ENCODE measurements at places on chromosomes 7 and 10. TPM values are rescaled to one million over a fixed set of nuclear protein-coding genes. Genes with fewer than 3 reads are reported as not detected.

Gene OPN1SW
- not detected for total RNA-seq

Gene THSD7A
- 1.6 TPM for total RNA-seq

Gene HPSE2
- total RNA-seq: 1.8 TPM

Gene CHN2
- total RNA-seq: 22.6 TPM

Gene GHITM
- total RNA-seq: 114 TPM

Gene CNTNAP2
- total RNA-seq: not detected

Gene LAMB4
- 0.14 TPM for total RNA-seq

Gene TMEM273
- 14.8 TPM for total RNA-seq

Gene PRKCQ
- total RNA-seq: 0.42 TPM

DNA sequence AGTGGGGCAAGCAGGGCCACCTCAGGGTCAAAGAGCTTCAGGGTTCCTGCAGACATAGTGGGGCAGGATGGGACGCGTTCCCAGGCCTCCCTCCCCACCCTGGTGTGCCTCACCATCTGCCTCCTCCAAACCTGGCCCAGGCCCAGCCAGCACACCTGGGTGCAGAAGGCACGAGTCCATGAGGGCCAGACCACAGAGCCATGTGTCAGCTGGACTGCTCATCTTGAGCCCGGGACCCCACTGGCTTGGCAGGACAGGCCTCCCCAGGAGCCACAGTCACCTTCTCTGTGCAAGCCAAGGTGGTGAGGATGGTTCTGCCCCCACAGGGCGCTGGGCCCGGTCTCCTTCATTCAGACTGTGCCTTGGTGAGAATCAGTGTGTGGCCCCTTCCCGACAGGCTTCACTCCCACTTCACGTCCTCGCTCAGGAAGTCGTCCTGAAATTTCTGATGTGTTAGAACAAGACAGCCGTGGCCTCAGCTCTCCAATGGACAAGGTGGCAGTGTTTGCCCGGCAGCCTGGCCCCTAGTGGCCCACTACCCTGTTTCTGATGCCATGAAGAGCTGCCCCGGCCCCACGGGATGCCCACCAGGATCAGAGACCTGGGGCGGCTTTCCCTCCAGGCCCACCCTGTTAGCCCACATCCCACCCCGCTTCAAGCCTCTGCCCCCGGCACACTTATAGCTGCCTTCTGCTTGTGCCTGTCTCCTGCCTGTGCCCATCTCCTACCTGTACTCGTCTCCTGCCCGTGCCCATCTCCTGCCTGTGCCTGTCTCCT lies 59.6 kb upstream of the EBF3 start:
- DNase-seq: no peak

DNA sequence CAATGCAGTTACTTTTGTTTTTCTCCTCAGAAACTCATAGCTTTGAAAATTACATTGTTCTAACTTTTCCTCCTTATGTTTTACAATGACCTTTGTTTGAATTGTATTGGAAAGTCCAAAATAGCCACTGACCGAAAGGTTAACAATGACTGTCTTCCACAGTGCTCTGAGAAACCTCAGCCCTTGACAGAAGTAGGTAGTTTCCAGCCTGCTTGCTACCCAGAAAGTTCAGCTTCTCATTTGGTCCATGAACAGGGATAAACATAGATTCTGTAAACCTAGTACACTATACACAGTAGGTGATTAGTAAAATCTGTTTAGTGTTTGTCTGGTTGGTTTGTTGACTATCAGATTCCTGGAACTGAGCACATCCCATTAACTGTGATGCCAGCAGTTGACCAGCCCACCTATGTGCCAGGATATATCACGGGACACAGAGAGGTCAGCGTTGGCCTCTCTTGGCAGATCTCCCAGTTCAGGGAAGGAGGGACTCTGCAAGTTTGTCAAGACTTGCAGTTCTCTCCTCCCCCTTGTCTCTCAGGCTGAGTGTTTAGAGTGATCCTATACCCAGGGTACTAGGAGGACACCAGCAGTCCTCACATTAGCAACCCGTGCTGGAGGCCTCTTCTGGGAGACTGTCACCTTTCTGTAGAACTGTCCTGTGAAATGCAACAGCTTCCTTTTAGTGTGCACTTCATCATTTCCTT lies 297.6 kb downstream of the ARHGAP12 start:
- no peak for DNase-seq

- no peak for DNase-seq
Observed at GRCh38 chr7:155466142-155466813, 8.3 kb downstream of the EN2 start.

- no peak for DNase-seq
Observed at GRCh38 chr7:138963675-138964074, 17.5 kb downstream of the KIAA1549 start.

- DNase-seq: no peak
Observed at GRCh38 chr7:109020251-109020650, 450.6 kb downstream of the DNAJB9 start.

GRCh38 chr7:70312336-70312735 lies 714.1 kb downstream of the AUTS2 start:
- DNase-seq: no peak

GRCh38 chr10:116170815-116171250 lies 102.2 kb downstream of the GFRA1 start:
- no peak for DNase-seq

- no peak for DNase-seq
Observed at GRCh38 chr7:76282344-76283253, 19.9 kb upstream of the HSPB1 start.

DNA sequence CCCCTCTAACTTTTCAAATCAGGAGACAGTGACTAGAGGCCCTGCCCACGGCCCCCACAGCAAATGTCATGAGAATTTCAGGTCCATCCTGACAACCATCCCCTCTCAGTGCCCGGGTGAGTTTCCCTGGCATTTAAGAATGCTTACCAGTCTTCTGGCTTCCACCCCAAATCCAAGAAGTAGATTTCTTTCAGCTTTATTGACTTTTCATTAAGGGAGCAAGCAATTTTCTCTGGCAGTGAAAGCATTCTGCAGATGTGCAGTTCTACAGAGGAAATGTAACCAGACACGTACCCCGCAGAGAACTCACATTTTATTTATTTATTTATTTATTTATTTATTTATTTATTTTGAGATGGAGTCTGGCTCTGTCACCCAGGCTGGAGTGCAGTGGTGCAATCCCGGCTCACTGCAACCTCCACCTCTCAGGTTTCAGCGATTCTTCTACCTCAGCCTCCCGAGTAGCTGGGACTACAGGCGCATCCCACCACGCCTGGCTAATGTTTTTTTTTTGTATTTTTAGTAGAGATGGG lies 120.9 kb upstream of the KCTD7 start:
- DNase-seq: no peak

DNA sequence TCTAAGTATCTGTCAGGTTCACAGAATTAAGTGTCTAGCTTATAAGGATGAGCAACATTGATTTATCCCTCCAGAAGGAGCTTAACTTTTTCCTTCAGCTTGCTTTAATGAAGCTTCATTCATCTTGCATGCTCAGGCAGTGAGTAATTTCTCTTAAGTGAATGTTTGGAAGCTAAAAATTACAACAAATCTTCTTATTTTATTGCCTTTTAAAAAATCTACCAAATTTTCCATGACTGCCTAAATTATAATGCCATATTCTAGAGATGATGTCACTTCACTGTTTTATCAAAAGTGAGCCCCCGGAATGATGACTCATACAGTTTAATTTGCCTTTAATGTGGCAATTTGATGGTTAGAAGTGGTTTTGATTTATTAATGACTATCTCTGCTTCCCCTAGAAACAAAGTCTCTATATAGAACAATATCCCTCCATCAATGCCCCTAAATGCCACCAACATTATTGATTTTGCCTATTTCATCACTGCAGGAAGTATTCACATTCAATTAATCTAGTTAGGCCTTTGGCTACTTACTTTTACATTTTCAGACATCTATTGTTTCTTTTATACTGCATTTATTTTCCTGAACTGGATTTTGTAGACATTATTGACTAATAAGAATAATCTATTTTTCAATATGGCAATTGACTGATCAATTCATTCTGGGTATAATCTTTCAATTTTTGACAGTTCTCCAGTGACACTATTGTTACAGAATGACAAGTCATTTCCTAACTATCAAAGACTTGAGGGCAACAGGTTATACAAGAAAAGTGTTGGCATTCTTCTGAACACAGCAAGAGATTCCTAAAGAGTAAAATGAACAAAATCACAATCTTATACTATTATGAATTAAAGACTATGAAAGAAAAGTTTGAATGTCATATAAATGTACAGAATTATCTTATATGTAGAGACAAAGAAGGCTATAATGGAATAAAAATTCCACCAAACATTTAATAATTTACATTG lies 139.3 kb upstream of the ODAD2 start:
- no peak for DNase-seq

- DNase-seq: no peak
Observed at GRCh38 chr10:79280956-79281355, 66.3 kb upstream of the PPIF start.

DNA sequence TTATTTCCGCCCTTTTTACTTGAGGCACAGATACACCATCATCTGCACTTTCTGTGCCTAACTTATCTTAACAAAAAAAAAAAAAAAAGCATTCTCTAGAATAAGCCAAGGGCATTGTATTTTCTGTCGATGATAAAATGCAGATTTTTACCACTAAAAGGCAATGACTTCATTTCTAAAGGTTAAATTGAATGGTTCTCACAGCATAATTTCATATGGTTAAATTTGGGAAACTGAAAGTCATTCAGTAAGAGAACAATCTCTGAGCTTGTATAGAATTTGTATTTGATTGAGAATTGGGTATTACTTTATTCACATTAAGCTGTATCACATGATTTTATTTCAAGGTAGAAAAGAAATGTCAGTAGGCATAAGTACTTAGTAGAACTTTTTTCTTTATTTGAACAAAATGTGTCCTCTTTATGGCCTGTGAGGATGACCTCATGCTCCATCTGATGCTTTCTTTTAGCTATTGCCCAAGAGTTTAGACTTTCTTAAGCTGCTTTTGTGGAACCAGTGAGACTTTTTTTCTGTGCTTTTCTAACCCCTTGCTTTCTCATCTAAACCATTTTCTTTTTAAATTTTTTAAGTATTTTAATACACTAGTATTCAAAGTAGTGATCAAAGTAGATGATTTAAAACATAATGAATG lies 110.3 kb downstream of the LRRC4 start:
- no peak for DNase-seq

GRCh38 chr10:99444383-99445045 lies 14.1 kb upstream of the GOT1 start:
- no peak for DNase-seq

GRCh38 chr10:67107670-67108069 lies 181.8 kb downstream of the LRRTM3 start:
- no peak for DNase-seq

- no peak for DNase-seq
Observed at GRCh38 chr10:44244745-44245600, 139.9 kb downstream of the CXCL12 start.

DNA sequence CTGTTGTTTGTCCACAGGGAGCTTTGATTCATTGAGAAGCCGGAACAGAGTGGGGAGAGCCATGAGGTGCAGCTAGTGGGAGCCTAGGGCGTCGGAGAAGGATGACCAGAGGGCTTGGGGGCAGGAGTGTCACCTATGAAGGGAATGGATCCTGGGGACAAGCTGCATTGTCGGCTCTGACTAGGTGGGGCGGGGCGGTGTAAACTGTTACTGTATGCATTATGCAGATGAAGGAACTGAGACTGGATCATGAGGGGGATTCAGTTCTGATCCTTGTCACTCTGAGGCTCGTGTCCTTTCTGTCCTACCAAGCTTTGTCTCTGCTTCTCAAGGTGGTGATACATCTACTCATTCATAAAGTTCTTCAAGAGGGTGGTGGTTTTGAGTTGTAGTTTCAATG lies 39.9 kb upstream of the MMD2 start:
- DNase-seq: no peak

- DNase-seq: no peak
Observed at GRCh38 chr7:18295781-18296423, 199.6 kb upstream of the HDAC9 start.

DNA sequence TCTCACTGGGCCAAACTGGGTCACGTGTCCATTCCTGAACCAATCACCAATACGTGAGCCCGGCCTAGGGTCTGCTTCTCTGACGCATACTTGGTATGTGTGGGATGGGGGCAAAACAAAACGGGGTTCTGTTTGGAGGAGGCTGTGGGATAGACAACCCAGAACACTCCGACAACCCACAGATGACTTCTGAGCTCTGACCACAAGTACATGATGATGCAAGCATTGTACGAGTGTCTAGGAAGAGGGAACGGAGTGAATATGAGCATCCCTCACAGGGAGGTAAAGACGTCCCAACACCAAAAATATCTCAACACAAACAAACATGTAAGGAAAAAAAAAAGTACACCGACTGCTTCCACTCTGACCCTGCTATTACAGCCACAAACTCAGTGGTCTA lies 5.6 kb downstream of the DAGLB start:
- DNase-seq: no peak

GRCh38 chr7:124480036-124480820 lies 285.4 kb downstream of the GPR37 start:
- DNase-seq: no peak

DNA sequence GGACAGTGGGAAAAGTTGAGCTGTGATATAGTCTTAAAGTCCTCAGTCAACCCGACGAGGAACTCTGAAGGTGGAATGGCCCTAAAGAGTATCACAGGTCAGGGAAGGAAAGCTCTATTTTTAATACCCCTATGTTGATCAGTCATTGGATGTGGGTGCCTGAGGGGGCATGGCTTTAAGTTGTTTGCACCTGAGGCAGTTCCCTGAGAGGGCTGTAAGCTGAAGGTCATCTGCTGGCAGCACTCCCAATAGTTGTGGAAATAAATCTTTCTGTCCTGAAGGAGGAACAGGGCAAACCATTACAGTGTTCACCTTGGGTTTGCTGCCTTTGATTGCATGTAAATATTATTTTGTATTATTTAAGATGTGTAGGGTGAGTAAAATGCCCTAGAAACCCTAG lies 17.8 kb upstream of the C1GALT1 start:
- DNase-seq: no peak

DNA sequence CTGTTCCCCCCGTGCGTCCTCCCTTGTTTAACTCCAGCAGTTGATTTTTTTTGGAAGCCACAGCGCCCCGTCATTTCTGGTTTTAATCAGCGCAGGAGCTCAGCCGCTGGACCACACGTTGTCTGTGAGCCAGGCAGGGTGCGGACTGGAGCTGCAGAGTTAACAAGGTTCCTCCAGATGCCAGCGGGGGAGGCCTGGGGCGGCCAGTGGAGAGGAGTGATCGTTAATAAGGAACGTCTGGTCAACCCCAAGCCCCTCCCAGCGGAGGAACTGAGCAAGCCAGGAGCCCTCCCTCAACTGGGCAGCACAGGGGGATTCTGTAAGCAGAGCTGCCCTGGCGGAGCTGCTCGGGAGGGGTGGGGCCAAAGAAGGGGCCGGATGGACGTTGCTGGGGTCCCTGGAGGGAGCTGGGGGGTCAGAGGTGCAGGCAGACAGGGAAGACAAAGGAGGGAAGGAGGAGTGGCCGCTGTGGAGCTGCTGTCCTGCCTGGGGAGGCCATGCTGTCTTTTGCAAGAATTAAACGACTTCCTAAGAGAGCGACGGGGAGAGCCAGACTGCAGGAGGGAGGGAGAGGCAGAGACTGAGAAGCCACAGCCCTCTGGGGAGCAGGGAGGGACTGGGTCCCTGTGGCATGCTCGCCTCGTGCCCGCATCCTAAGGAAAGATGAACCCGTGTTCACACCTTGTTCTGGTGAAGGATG lies 537.1 kb upstream of the FOXK1 start:
- DNase-seq: no peak

Data from thoracic aorta (tissue), 2 donors.